ENCODE measurements at places on chromosomes 13 and 19.

DNA sequence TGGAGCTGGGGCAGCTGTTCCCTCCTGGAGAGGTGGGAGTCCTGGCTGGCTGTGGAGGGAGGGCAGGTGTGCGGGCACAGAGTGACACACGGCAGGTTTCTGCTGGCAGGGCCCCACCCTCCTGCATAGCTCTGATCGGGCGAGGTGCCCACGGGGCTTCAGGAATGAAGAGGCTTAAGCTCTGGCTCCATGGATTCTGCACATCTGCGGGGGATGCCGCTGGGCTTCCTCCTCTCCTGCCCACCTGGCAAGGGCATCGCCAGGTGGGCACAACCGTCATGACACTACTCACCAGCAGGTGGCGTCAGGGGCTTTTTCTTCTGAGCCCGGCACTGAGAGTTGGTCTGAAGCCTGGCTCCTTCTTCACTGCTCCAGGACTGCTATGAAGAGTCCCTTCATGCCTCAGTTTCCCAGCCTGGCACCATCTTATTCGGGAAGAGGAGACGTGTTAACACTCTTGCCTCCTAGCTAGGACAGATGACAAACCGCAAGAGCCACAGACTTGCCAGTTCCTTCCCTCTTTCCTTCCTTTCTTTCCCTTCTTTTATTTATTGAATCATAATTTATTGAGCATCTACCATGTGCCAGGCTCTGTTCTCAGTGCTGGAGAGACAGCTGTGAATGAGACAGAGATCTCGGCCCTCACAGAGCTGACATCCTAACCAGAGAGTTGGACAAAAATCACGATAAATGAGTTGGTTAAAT lies 15.2 kb upstream of the PAK4 start:
- peak; percentile 67 for DNase-seq

DNA sequence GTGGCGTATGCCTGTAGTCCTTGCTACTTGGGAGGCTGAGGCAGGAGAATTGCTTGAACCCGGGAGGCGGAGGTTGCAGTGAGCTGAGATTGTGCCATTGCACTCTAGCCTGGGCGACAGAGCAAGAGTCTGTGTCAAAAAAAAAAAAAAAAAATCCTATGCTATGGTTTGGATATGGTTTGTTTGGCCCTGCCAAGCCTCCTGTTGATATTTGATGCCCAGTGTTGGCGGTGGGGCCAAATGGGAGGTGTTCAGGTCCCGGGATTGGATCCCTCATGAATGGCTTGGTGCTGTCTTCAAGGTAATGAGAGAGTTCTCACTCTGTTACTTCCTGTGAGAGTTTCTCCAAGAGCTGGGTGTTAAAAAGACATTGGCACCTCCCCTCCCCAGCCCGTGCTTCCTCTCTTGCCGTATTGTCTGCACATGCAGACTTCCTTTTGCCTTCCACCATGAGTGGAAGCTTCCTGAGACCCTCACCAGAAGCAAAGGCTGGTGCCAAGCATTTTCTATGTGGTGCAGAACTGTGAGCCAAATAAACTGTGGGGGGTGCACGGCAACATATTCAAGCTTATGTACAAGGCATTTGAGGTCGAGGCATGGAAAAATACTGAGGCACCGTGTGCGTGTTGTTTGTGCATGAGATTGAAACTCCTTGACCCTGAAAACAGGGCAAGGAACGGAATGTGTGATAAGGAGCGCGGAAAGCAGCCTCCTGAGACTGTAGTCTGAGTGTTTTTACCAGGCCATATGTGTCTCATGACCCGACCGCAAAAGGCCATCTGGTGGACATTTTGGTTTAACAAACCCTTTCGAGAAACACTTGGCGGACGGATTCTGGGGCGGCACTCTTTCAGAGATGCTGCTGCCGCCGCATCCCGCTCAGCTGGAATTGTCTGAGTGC lies 7.3 kb downstream of the SIGLEC9 start:
- no peak for DNase-seq

GRCh38 chr13:59745392-59745788 lies 418.3 kb downstream of the DIAPH3 start:
- DNase-seq, result no peak

DNA sequence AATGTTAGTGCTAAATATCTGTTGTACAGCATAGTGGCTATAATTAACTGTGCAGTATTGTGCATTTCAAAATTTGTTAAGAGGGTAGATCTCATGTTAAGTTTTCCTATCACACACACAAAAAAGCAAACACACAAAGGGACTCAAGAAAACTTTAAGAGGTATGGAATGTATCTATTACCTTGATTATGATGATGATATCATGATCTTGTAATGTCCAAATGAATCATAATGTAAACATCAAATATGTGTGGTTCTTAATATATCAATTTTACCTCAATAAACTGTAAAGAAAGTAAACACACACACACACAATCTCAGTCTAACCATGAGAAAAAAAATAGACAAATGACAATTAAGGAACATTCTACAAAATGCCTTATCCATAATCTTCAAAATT lies 934.6 kb downstream of the SLITRK1 start:
- no peak for DNase-seq

- no peak for DNase-seq
Measured at GRCh38 chr13:32587811-32588170, 1.5 kb downstream of the PDS5B start.

DNA sequence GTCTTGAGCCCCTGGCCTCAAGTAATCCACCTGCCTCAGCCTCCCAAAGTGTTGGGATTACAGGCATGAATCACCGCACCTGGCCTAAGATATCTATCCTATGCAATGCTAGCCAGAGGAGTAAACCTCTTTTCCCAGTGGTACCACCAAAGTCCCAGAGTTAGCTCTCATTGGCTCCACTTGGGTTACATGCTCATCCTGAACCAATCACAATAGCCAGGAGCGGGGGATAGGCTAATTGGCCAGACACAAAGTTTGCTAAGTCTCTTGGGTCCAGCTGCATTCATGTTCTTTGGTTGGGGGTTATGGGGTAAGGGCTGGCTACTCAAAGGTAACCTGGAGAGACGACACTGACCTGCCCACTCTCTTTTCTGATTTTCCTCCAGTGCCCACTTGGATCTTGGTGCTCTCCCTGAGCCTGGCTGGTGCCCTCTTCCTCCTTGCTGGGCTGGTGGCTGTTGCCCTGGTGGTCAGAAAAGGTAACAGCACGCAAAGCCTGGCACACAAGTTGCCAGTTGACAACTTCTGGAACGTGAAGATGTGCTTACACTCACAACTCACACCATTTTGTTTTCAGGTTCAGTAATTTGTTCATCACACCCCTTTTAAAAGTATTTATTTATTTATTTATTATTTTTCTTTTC lies 7.8 kb downstream of the C19orf38 start:
- no peak for DNase-seq

- no peak for DNase-seq
Measured at GRCh38 chr19:41577833-41578232, 1.9 kb downstream of the CEACAM21 start.

DNA sequence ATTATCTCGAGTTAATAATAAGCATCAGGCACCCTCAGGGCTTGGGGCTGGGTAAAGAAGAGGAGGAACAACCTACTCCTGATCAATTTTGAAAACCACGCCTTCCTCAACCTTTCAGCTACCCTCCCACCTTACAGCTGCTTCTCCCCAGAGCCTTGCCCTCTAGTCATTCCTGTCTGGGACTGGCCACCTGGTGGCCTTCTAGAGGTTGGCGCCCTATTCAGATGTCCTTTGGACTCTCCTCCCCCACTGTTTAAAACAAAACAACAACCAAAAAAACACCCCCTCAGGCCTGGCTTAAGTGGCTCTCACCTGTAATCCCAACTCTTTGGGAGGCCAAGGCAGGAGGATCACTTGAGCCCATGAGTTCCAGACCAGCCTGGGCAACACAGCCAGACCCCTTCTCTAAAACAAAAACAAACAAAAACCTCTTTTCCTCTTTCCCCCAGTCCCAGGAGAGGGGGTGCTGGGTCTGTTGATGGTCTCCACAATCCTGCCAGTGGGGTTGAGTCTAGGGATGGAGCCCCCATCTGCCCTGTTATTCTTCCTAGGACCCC lies 62.3 kb downstream of the CCDC70 start:
- DNase-seq, result no peak

- DNase-seq, result no peak
Measured at GRCh38 chr13:48220981-48221685, 11.9 kb upstream of the ITM2B start.

GRCh38 chr13:71864986-71865873 lies 1.8 kb downstream of the DACH1 start:
- DNase-seq, result no peak

DNA sequence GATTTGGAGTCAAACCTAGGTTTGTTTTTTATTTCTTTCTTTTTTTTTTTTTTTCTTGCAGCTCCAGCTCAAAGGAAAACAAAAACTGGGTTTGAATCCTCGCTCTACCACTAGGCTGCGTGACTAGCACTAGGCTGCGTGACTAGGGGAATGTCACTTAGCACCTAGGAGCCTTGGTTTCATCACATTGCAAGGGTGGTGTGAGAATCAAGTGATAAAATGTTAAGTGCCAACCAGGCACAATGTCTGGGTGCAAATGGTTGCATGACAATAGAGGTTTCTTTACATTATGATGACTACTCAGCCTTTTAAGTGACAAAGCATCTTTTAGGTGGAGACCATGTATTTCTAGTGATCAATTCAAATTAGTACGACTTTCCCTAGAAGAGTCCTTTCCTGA lies 27.9 kb downstream of the RCBTB2 start:
- no peak for DNase-seq

- no peak for DNase-seq
Measured at GRCh38 chr19:22623841-22624221, 10.3 kb upstream of the ZNF492 start.

DNA sequence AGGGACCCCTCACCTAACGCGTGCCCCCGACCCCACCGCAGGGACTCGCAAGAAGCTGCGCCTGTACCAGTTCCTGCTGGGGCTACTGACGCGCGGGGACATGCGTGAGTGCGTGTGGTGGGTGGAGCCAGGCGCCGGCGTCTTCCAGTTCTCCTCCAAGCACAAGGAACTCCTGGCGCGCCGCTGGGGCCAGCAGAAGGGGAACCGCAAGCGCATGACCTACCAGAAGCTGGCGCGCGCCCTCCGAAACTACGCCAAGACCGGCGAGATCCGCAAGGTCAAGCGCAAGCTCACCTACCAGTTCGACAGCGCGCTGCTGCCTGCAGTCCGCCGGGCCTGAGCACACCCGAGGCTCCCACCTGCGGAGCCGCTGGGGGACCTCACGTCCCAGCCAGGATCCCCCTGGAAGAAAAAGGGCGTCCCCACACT lies 4.7 kb upstream of the MYBPC2 start:
- no peak for DNase-seq

DNA sequence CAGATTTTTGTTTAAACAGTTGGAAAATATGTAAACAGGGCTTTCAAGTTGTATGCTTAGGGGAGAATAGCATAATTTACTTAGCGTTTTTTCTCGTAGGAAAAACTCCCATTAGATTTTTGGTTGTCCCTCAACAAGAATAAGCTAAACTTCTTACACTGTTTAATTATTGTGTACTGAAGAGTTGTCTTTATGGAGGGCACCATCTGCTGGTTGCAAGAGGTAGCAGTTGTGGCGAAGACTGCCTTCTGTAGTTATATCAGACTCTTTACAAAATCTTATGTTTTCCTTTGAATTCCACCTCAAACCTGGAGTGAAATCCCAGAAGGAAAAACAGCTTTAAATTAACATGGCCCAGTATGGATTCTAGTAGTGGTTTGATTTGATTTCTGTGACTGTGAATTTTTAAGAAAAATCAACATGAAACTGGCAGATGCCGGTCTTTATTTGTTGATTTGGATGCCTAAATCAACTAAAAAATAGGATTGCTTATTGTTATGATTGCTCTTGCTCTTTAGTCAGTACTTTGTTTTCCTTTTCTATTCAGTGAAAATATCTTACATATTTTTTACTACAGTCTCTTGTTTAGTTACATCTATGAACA lies 53.4 kb downstream of the PDS5B start:
- peak; percentile 18 for DNase-seq

- no peak for DNase-seq
Measured at GRCh38 chr13:21522847-21523246, 63.7 kb upstream of the ZDHHC20 start.

DNA sequence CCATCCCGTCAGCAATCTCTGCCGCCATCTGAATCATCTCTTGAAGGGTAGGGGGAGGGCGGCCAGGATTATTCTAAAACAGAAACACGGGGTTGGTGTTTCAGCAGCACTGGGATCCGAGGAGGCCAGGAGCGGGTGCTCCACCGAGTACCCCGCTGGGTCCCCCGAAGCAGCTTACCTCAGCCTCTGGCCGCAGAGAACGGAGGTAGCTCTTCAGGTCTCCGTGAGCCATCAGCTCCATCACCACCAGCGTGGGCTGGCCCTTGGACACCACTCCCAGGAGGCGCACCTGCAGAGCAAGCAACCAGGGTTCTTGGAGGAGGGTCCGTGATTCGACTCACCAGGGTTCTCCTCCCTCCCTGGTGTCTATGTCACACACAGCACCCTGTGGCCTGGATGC lies 53.2 kb downstream of the ZNF557 start:
- no peak for DNase-seq

- DNase-seq, result no peak
Measured at GRCh38 chr19:5023128-5023571, 54.2 kb downstream of the KDM4B start.

GRCh38 chr13:39542361-39542760 lies 60.6 kb downstream of the LHFPL6 start:
- DNase-seq, result no peak

- no peak for DNase-seq
Measured at GRCh38 chr19:41535029-41535622, 40.8 kb upstream of the CEACAM21 start.

- DNase-seq, result no peak
Measured at GRCh38 chr19:49807058-49807903, 5.8 kb downstream of the FUZ start.

GRCh38 chr13:110200276-110200870 lies 106.6 kb downstream of the COL4A1 start:
- DNase-seq, result no peak

- no peak for DNase-seq
Measured at GRCh38 chr19:2365201-2365970, 5.3 kb downstream of the TMPRSS9 start.

DNA sequence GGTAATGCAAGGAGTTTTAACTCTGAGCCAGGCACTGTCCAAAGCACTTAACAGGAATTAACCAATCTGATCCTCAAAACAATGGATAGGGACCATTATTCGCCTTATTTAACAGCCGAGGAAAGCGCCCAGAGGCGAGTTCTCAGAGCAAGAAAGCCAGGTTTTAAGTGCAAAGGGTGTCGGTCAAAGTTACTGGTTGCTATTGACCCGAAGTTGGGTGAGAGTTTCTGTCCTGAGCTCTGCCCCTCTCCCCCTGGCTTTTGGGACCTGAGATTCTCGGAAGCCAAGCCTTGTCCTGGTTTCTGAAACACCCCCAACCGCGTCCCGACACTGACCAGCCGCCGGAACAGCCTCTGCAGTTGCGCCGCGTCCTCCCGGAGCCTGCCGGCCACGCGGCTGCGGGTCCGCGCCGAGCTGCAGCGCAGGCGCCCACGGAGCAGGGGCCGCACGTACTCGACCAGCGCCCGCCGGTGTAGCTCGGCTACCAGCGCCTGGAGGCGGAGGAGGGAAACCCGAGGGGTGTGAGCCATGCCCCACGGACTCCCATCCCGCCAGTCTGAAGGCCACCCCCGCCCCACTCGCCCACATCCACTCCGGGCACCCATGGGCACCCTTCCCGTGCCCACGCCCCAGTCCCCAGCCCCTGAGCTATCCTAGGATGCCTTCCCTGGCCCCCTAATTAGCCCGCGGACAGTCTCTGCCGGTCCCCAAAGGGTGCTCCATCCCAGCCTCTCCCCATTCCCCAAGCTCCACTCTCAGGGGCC lies 27.8 kb downstream of the EXOC3L2 start:
- DNase-seq, result no peak
